ENCODE measurements at places on chromosomes 5 and 9.

- no peak for DNase-seq
These were observed 164.5 kb downstream of the TMEM38B start for GRCh38 chr9:105858877-105859276.

DNA sequence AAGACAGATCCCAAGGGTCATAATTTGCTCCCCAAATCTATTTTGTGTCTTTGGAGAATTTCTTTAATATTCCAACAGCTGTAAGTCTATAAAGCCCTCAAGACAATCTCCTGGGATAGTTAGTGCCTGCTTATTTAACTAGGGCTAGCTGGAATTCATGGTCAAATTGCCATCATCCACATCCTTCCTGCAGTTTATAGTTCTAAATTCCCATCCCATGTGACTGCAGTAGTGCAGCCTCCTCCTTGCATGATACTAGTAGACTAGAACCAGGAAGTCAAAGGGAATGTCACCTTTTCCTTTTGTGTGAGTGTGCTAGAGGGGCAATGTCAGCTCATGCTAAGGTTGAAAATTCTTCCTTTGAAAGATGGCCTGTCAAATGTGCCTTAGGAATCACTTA lies 214.8 kb upstream of the PIK3R1 start:
- no peak for DNase-seq

GRCh38 chr5:80284720-80285119 lies 28.9 kb upstream of the SERINC5 start:
- peak; percentile 12 for DNase-seq

DNA sequence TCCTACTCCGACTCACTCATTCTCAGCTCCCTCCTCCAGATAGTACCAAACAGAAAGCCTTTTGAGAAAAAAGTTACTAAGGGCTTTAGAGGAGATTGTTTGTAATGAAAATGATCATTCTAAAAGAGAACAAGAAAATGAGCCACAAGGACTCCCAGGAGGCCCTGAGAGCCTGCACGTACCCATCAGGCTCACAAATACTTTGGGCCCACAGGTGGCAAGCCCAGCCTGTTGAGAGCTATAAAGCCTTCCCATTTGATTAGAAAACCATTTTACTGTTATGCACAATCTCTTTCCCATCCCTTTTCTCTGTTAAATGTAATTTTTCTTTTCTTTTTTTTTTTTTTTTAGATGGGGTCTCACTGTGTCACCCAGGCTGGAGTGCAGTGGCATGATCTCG lies 136.1 kb downstream of the LHFPL2 start:
- DNase-seq = no peak

DNA sequence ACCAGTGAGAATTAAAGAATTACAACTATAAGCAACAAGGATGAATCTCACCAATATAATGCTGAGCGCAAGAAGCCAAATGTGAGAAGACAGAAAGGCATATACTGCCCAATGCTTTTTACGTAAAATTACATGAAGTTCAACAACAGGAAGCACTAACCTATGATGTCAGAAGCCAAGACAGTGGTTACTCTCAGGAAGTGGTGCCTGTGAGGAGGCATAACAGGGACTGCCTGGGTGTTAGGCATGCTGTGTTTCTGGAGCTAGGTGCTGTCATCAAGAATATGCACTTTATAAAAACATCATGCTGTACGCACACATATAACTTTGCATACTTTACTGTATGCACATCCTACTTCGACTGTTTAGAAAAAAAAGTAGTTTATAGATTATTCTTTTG lies 30.1 kb downstream of the FRMD3 start:
- DNase-seq = no peak

DNA sequence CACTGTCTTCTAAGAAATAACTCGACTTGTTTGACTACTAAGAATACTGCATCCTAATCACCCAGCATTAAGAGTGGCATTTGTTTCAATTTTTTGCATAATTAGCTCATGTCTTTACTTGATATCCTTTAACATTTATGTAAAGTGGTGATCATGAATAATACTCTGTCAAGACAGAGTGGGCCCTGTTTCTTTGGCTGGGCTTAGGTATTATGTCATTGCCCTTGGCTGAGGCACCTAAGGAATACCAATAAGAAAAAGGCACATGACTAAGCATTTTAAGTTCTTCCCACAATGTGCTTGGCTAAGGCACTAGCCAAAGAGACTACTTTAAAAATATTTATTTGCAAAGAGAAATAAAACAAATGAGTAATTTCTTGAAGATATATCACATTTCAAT lies 308.1 kb downstream of the CTNND2 start:
- DNase-seq = no peak

- no peak for DNase-seq
These were observed 218.4 kb downstream of the MED10 start for GRCh38 chr5:6159832-6160430.

DNA sequence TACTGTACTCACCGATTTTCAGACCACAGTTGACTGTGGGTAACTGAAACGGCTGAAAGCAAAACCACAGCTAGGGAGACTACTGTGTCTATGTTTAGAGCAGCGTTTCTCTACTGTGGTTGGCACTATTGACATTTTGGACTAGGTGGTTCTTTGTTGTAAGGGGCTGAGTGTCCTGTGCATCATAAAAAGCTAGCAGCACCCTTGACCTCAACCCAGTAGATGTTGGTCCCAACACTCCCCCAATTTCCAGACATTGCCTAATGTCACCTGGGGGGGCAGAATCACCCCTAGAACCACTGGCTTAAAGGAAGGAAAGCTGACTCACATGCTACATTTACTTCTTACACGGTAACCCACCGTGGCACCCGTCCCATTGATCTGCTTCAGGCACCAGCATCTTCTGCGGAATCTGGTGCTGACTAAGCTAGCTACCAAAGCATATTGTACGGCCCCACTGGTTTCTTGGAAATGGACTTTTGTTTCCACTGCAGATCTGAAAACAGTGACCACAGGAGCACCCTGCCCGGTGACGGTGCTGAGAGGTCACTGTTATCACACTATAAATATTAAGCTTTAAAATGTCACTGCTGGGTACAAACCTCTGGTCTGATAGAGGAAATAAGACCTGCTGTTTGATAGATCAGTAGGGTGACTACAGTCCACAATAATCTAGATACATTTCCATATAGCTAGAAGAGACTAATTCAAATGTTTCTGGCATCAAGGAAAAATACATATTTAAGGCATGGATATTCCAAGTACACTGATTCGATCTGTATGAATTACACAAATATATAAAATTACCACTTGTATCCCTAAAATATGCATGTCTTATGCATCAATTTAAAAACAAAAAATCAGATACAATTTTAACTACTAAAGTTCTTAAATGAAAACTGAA lies 151.4 kb downstream of the HSD17B3 start:
- DNase-seq = peak; percentile 35

DNA sequence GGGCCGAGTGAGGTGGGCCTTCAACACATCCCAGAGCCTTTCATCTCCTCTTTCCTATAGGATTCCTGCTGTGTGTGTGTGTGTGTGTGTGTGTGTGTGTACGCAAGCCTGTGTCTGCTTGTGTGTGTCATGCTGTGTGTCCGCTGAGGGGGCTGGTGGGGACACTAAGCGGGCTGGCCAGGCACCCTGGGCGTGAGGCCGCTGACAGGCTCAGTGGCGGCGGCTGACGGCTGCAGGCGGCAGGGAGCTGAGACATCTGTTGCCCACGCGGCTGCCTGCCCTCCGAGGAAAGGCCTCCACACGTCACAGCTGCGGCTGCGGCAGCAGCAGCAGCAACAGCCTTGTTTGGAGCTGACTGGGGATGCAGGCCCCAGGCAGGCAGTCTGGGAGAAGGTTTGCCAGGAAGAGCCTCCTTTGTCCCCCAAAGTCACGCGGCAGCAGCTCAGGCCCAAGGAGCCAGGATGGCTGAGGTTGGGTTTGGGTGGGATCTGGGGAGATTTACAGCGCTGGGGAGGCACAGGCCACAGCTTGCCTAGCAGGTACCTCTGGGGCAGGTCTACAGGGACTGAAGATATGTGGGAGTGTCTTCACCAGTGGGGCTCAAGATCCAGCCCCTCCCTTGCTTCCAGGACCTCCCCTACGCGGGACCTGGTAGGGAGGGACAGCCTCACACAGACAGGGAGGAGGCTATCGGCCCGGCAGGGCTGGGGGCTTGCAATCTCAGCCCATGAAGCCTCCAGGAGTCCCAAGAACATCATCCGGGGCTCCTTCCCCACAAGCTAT lies 1.8 kb downstream of the PDLIM4 start:
- no peak for DNase-seq

- no peak for DNase-seq
These were observed 115.1 kb downstream of the BAAT start for GRCh38 chr9:101269591-101270283.

DNA sequence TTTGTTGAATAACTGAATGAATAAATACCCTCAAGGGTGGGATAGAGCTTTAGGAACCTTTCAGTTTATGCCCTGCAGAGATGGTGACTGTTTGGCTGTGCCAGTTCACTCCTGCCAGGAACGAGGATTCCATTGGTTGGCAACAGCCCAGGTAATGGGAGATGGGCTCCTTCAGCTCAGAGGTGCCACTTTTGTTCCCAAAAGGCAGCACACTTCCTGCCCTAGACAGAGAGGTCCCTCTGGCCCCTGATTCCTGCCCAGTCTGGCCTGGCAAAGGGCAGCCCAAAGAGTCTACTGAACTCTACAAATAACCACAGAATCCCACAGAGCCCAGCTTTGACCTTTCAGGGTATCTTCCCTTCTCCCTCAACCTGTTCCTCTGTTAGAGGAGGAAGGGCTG lies 1.6 kb downstream of the C9orf152 start:
- DNase-seq = no peak

DNA sequence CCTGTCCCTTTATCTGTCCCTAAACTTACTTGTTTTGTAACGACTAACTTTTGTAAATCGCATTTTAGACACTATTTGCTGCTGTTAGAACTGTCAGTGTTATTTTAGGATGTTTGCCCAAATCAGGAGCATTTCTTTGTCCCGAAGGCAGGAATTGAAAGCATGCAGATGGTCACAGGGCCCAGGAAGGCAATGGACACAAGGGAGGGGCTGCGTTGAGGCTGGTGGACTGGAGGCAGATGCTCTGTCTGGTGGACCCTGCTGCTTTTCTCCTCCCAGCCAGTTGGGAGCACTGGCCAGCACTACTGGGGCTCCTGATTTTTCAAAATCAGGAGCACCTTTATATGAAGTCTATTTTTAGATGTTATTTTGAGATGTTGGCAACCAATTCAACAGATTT lies 31.7 kb downstream of the DOCK2 start:
- no peak for DNase-seq

DNA sequence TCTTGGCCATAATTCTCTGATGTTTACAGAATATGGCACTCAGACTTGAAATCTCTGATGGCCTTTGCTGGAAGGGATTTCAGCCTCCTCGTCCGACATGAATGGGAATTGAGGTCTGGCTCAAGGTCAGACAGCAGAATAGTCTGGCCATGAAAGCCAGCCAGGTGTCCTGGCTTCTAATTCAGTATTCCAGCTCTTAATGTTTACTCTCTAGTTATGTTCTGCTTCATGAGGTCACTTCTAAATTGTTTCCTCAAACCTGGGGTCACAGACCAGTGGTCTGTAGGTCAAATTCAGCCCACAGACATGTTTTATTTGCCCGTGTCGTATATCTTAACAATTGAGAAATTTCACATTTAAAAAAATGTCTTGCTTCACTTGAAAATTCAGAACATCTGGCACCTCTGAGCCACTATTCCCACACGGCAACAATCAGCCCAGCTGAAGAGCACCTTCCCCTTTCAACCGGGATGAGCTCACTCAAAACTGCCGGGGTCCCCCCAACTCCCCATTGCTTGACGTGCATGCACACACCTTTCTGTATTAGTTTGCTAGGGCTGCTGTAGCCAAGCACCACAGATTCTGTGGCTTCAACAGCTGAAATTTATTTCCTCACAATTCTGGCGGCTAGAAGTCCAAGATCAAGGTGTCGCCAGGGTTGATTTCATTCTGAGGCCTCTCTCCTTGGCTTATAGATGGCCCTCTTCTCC lies 243.5 kb downstream of the ENC1 start:
- DNase-seq = no peak

- DNase-seq = no peak
These were observed 8.1 kb upstream of the RNU6ATAC start for GRCh38 chr9:134172198-134173126.

GRCh38 chr5:75463726-75464125 lies 47.7 kb downstream of the CERT1 start:
- no peak for DNase-seq

- DNase-seq = no peak
These were observed 1.5 kb upstream of the TBC1D9B start for GRCh38 chr5:179909224-179909623.

DNA sequence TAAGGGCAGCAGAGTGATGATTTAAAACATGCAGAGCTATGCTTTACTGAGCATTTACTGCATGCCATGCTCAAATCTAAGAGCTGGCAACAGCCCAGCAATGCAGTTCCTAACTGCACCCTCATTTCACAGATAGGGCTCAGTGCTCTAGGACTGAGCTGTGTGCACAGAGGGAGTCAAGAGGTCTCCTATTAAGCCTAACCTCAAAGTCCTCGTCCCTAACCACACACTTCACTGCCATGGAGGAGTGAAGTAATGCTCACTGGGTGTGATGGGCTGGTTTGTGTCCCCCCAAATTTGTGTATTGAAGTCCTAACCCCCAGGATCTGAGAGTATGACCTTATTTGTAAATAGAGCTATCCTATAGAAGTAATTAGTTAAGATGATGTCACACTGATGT lies 25.9 kb downstream of the BARX1 start:
- no peak for DNase-seq

- no peak for DNase-seq
These were observed 22.0 kb downstream of the SLC36A1 start for GRCh38 chr5:151469386-151469785.

GRCh38 chr5:6581559-6582426 lies 51.1 kb downstream of the NSUN2 start:
- DNase-seq = no peak

DNA sequence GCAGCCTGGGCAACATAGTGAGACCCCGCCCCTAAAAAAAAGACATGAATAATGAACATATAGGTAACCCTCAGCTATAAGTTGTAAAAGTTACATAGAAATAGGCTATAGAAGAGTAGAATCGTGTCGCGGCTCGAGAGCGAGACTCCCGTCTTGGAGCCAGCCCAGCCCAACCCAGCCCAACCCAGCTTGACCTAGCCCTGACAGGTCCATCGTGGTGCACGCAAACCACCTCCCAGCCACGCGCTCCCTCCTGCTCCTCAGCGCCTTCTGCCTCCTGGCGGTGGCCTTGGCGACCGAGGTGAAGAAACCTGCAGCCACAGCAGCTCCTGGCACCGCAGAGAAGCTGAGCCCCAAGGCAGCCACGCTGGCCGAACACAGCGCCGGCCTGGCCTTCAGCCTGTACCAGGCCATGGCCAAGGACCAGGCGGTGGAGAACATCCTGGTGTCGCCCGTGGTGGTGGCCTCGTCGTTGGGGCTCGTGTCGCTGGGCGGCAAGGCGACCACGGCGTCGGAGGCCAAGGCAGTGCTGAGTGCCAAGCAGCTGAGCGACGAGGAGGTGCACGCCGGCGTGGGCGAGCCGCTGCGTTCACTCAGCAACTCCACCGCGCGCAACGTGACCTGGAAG lies 10.8 kb downstream of the KIF24 start:
- DNase-seq = no peak

DNA sequence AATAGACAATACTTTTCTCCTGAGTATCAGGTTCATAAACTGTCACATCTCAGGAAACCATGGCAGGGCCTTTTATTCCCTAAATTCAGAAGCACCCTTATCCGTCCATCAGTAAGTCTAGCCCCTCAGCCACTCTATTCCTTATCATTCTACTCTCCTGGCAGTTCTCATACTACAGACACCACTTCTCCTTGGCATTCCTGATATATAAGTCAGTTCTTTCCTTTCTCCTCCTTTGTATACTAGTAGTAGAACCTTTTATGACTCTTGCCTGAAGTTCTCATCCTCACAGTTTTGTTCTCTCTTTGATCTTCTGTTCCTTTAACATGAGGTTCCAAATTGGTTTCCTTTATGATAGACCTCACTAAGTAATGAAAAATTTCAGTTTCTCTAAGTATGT lies 29.3 kb downstream of the GRAMD2B start:
- no peak for DNase-seq

Data from stimulated activated CD4-positive, alpha-beta T cell treated with anti-CD3 and anti-CD28 coated beads, Interleukin-12 subunit alpha, Interleukin-12 subunit beta, amount 100 ng/mL, for 48 hours (primary cell).